Right renal pelvis (tissue), 4 donors: ENCODE measurements at places on chromosomes 13 and 19. TPM values are rescaled to one million over a fixed set of nuclear protein-coding genes. Genes with fewer than 3 reads are reported as not detected.

The ZNF69 gene
- polyA plus RNA-seq, result 21.2 TPM

The MARK4 gene
- polyA plus RNA-seq, result 42.3 TPM

The KIRREL2 gene
- 10.1 TPM for polyA plus RNA-seq

The TNFSF9 gene
- 0.22 TPM for polyA plus RNA-seq

The ATP4A gene
- 0.10 TPM for polyA plus RNA-seq

The IZUMO1 gene
- polyA plus RNA-seq, result 0.44 TPM

The ALDH16A1 gene
- 18.6 TPM for polyA plus RNA-seq

The PNMA8B gene
- polyA plus RNA-seq, result 4.9 TPM

The GJA3 gene
- 15.6 TPM for polyA plus RNA-seq

The SETDB2 gene
- polyA plus RNA-seq, result 22.8 TPM

The GPR12 gene
- polyA plus RNA-seq, result not detected

- no peak for DNase-seq
These were observed 296.3 kb downstream of the KLF5 start for GRCh38 chr13:73355134-73355533.

- no peak for DNase-seq
These were observed 20.4 kb downstream of the EFNB2 start for GRCh38 chr13:106514928-106515634.

DNA sequence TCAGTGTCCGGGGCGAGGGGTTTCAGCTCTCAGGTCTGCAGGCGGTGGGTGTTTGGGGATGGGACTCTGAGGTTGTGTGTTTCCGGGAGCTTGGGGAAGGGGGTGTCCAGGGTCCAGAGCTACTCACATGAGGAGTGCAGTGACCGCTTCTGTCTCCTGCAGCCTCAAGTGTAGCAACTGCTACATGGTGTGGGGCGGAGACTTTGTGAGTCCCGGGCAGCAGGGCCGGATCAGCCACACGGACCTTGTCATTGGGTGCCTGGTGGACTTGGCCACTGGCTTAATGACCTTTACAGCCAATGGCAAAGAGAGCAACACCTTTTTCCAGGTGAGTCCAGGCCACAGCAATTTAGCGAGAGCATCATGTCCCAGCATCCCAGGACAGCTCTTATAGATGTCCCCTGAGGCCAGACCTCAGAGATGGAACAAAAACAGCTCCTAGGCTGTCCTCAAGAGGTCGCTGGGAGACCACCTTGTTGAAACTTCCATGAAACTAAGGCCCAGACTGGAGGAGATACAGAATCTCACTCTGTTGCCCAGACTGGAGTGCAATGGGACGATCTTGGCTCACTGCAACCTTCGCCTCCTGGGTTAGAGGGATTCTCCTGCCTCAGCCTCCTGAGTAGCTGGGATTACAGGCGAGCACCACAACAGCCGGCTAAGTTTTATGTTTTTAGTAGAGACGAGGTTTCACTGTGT is 44.9 kb downstream of the RYR1 start:
- no peak for DNase-seq

DNA sequence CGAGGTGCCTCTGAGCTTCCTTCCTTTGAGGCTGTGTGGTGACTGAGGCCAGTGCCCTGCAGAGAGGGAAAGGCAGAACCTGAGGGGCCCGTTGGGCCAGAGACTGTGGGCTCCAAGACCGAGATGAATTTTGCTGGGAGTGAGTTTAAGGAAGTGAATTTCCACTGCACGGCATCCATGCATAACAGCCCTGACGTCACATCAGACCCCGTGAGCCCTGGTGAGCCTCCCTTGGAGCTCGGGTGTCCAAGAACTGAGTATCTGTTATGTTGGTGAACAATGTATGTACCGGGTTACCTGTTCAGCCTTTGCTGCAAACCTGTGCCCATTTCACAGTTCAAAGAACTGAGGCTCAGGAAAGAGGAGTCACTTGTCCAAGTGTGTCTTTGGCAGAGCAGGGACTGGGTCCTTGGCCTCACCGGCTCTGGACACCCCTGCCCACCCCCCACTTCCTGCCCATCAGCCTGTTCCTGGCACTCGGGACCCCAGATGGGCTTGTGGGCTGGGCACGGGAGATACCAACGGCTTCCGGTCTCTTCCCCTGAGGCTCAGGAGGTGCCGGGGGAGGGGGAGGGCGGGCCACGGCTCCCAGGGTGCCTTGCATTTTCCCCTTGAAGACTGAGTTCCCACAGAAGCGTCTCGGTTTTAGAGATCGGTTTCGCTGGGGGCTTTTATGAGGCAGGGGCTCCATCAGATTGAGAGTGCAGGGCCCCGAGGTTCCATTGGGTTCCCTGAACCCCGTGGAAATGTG is 33.7 kb downstream of the NFILZ start:
- DNase-seq, result no peak

DNA sequence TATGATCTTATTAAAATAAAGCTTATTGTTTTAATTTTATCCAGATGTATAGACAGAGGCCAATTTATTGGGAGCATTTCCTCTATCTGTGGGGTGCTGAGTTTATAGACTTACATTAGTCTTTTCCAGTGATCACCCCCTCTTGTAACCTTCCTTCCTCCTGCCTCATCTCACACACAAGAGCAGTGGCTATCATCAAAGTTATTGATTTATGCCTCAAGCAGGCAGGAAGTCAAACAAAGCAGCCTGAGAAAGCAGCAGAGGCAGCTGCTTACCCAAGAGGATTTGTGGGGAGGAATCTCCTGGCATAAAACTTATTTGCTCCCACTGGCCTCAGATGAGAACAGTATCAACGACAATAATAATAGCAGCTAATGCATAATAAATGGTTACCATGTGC is 26.3 kb upstream of the DCLK1 start:
- DNase-seq, result no peak

DNA sequence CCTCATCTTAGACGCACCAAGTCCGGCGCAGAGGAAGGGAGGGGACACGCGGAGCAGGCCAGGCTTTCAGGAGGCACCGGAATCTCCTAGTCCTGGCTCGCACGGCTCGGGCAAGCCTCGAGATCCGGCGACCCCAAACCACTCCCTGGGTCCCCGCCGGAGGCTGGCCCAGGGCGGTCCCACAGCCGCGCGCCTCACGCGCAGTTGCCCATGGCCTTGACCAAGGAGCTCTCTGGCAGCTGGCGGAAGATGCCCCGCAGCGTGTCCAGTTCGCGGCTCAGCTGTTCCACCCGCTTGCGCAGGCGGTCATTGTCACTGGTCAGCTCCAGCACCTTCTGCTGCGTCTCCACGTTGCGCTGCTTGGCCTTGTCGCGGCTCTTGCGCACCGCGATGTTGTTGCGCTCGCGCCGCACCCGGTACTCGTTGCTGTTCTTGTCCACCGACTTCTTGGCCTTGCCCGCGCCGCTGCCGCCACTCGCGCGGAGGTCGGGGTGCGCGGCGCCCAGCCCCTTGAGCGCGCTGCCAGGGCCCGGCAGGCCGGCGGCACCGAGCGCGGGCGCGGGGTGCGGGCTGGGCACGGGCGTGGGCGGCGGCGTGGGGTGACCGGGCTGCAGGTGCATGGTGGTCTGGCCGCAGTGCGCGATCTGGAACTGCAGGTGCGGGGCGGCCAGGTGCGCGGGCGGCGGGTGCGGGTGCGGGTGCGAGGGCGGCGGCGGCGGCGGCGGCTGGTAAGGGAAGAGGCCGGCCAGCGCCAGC is 1.0 kb downstream of the CEBPA start:
- no peak for DNase-seq

DNA sequence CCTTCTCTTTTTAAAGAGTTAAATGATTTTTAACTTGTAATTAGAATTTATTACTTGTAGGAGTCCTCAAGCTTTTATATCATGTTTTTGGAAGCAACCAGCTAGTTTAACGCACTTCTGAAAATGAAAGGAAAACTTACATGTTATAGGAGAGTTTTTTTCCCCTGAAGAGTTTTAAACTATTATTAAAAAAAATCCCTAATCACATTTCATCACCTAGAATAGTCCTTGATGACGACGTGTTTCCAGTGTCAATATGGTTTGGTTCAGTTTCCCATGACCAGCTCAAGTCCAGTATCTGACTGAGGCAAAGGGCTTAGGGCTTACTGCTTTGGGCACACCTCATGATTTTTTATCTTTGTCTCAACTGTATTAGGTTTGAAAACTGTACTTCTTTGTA is 36.0 kb downstream of the URI1 start:
- DNase-seq, result no peak

- DNase-seq, result no peak
These were observed 45.2 kb downstream of the SOX21 start for GRCh38 chr13:94667190-94667589.

- DNase-seq, result no peak
These were observed 1.4 kb downstream of the UPF1 start for GRCh38 chr19:18833141-18833476.

- DNase-seq, result no peak
These were observed 62.1 kb downstream of the KLF2 start for GRCh38 chr19:16386619-16387240.

DNA sequence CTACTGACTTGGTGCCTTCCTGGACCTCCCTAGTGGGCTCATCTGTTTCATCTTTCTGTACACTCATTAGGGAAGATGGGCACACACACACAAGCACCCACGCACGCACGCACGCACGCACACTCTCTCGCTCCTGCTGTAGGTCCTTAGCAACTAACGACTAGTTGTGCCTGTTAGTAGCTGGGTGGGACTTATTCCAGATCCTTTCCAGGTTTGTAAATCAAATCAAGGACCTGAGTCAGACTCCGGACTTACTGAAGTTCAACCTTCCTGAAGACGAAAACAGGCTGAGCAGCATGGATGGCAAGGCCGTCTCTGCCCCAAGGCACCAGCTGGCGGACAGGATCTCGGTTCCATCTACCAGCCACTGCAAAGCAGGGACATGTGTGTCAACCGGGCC is 76.2 kb downstream of the SLC15A1 start:
- DNase-seq, result no peak

GRCh38 chr19:46426506-46427162 is 2.1 kb downstream of the PNMA8C start:
- DNase-seq, result no peak

- no peak for DNase-seq
These were observed 465.1 kb upstream of the SLC10A2 start for GRCh38 chr13:103531278-103531677.

DNA sequence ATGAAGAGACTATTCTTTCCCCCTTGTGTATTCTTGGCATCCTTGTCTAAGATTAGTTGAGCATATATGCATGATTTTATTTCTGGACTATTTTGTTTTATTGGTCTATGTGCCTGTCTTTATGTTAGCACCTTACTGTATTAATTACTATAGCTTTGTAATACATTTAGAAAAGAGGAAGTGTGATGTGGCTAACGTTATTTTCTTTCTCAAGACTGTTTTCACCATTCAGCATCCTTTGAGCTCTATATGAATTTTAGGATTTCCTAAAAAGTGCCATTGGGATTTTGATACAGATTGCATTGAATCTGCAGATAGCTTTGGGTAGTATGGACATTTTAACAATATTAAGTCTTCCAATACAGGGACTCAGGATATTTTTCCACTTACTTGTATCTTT is 37.5 kb upstream of the PCDH20 start:
- no peak for DNase-seq

DNA sequence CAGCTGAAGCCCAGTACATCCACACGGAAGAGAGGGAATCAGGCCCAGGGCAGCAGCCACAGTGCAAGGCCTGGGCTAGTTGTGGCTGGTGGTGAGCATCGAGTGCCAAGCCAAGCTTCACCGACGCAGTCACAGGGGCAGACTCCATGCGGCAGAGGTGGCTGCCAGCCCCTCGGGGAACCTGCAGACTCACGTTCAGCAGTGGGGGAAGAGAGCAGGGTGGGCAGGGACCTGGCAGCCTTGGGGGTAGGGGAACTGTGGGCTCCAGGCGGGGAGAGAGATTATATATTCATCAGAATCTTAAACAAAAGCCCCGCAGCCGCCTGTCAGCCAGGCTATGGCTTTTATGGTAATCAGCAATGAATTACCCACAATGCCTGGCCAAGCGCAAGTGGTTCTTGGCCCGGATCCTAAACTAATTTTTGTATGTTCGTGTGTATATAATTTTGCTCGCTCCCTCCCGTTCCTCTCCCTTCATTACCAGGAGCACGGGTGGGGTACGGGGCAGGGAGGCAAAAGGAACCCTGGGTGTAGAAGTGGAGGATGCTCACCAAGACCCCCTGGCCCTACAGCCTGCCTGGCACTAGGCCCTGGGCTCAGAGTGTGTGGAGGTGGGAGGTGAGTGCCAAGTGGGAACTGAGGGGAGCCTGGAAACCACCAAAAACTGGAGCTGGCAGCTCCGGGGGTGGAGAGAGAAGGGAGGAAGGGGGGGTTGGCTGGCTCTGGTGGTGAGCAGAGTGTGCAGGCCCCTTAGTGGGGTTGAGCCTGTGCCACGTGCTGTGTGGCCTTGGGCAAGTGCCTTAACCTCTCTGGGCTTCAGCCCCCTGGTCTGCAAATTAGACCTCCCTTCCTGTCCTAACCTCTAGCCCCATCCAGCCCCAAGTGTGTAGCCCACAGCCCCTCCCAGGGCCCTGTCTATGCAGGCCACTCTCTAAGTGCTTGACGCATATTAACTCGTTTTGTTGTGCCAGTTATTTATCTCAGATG is 31.9 kb downstream of the PTPRS start:
- DNase-seq, result peak; percentile 31
